CD8-positive, alpha-beta memory T cell (primary cell): ENCODE measurements at places on chromosomes 12 and 14. TPM values are rescaled to one million over a fixed set of nuclear protein-coding genes. Genes with fewer than 3 reads are reported as not detected.

GRCh38 chr14:61620130-61620946 is 75.0 kb upstream of the HIF1A start:
- H3K27me3 ChIP-seq, result no peaks in the 10 kb centered on the region
- no peak for DNase-seq
- no peak overlapping the region for H3K4me3 ChIP-seq
- H3K4me1 ChIP-seq, result no peaks in the 10 kb centered on the region
- H3K27ac ChIP-seq, result no peak overlapping the region

GRCh38 chr12:45334396-45334795 is 118.5 kb downstream of the ANO6 start:
- H3K4me3 ChIP-seq, result no peak overlapping the region
- no peaks in the 10 kb centered on the region for H3K27me3 ChIP-seq
- DNase-seq, result no peak
- H3K27ac ChIP-seq, result no peak overlapping the region
- no peaks in the 10 kb centered on the region for H3K4me1 ChIP-seq

GRCh38 chr14:23492618-23493272 is 23.2 kb downstream of the NGDN start:
- H3K36me3 ChIP-seq, result no peaks in the 10 kb centered on the region
- no peak overlapping the region for H3K4me3 ChIP-seq
- no peak for DNase-seq
- H3K27ac ChIP-seq, result no peak overlapping the region
- H3K27me3 ChIP-seq, result no peaks in the 10 kb centered on the region

DNA sequence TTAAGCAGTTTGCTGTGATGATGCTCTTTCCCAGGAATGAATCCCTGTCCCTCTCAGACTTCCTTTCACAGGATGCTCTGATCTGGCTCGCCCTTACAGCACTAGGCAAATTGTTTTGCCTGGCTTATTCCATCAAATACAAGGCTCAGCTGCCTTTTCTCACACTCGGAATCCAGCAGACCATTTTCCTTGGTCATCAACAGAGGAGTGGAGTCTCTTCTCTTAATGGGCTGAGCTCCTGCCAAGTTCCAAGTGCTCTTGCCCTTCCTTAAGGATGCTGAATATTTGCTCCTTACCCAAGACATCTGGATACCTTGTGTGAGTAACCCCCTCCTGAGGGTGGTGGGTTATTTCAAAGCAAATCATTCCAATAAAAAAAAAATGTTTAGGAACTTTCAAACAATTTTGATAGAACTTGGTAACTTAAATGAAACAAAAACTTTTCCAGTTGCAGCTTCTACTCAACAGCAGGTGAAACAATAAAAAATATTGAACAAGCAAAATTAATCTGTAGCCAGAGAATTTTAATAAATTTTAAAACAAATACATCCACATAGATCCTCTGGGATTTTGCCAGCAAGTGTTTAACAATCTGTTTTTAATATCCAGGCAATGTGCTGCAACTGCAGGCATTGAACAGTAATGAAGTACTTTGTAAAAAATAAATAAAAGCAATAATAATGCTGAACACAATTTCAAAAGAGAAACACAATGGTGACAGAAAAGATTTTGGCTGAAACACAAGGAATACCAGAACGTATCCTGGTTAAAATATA is 264.0 kb upstream of the FAR2 start:
- H3K36me3 ChIP-seq, result no peaks in the 10 kb centered on the region
- no peak overlapping the region for H3K4me3 ChIP-seq
- H3K4me1 ChIP-seq, result no peaks in the 10 kb centered on the region
- no peaks in the 10 kb centered on the region for H3K27me3 ChIP-seq

GRCh38 chr14:64217834-64218233 is 76.3 kb downstream of the ESR2 start:
- H3K4me3 ChIP-seq, result no peak overlapping the region
- H3K27ac ChIP-seq, result no peak overlapping the region
- peaks cover 70% of the 10 kb centered on the region for H3K36me3 ChIP-seq
- H3K4me1 ChIP-seq, result no peaks in the 10 kb centered on the region

WSCD2 gene
- total RNA-seq, result not detected

- H3K27ac ChIP-seq, result no peak overlapping the region
- no peaks in the 10 kb centered on the region for H3K4me1 ChIP-seq
- no peaks in the 10 kb centered on the region for H3K27me3 ChIP-seq
- DNase-seq, result no peak
- H3K4me3 ChIP-seq, result no peak overlapping the region
Measured at GRCh38 chr14:51341338-51341737, 101.3 kb downstream of the TMX1 start.

DNA sequence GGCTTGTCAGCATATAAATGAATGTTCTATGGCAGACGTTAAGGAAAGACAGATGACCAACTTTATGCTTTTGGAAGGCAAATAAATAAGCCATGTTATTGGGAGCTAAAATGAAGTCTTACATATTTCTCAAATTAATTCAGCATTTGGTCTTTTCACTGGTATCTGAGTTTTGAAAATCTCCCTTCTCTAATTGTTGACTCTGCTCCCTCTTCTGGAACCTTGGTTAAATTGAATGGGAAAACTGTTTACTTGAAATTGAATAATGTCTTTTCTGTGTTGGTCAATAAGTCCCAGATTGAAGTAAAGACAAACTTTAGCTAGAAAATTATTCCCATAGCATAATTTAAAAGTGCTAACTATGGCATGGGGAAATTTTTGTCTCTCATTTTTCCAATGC is 38.7 kb downstream of the LGR5 start:
- H3K27me3 ChIP-seq, result no peaks in the 10 kb centered on the region
- H3K36me3 ChIP-seq, result no peaks in the 10 kb centered on the region
- no peak for DNase-seq
- no peak overlapping the region for H3K4me3 ChIP-seq
- H3K27ac ChIP-seq, result no peak overlapping the region
- no peaks in the 10 kb centered on the region for H3K4me1 ChIP-seq
